Stimulated activated CD4-positive, alpha-beta T cell treated with anti-CD3 and anti-CD28 coated beads, Interleukin-1b, Interleukin-23, amount 100 ng/mL, for 48 hours (primary cell): ENCODE measurements at places on chromosomes 12 and 14.

- DNase-seq = no peak
Measured at GRCh38 chr14:20755037-20755436, 9.3 kb downstream of the EDDM3A start.

GRCh38 chr12:70842942-70843341 is 77.6 kb downstream of the PTPRR start:
- no peak for DNase-seq

- DNase-seq = no peak
Measured at GRCh38 chr12:120736404-120737331, 11.0 kb downstream of the ACADS start.

GRCh38 chr14:104752423-104752734 is 568 bp upstream of the SIVA1 start:
- no peak for DNase-seq

- DNase-seq = no peak
Measured at GRCh38 chr14:61812347-61813095, 50.3 kb downstream of the SNAPC1 start.

DNA sequence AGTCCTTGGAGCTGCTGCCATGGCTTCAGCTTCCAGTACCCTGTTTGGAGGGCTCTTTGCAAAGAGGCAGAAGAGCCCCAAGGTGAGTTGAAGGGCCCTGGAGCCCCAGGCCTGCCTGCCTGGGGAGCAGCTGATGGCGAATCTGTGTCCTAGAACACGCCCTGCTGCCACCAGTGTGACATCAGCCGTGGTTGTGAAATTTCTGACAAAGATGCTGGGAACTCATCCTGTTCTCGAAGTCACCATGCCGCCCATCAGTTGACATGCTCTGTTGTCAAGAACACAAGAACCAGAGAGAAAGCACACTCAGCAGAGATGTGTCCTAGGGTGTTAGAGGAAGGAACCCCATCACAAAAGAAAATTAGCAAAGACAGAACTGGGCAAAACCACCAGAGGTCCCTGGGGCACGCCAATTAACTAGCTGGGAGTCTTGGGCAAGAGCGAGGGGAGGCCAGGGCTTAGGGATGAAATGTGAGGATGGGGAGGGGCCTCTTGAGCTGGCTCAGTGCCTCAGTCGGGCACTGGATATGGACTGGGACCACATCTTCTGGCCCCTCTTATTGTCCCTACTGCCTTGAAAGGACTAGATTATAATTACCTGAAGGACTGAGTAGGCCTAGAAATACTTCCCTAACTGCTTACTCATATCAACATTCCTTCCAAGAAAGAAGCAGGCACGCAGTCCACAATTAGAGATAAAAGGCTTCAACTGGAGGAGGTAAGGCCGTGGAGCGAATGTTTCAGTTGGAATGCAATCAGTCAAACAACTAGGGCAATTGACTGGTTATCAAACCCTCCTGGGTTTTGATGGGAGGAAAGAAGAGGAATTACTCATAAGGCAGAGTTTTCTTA is 163.1 kb downstream of the CACNA1C start:
- no peak for DNase-seq

DNA sequence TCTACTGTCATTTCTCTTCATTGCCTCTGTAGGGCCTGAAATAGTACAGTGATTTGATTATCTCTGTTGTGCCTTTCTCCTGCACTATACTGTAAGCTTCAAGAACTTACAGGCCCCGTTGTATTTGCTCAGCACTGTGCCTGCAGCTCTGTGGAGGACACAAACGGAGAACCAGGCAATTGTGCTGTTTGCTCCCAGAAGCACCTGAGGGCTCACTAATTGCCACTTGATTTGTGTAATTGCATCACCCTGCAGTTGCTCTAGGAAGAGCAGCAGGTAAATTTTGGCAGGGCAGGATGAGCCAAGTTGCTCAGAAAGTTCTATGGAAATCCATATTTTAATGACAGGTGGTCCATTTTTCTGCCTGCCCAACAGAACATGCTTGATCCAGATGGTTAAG is 11.6 kb upstream of the KRT82 start:
- DNase-seq = no peak

- DNase-seq = no peak
Measured at GRCh38 chr14:99324291-99324690, 52.3 kb upstream of the BCL11B start.

GRCh38 chr14:100612986-100613385 is 25.8 kb upstream of the BEGAIN start:
- no peak for DNase-seq

GRCh38 chr12:76029982-76030340 is 1.6 kb downstream of the PHLDA1 start:
- peak; percentile 12 for DNase-seq

DNA sequence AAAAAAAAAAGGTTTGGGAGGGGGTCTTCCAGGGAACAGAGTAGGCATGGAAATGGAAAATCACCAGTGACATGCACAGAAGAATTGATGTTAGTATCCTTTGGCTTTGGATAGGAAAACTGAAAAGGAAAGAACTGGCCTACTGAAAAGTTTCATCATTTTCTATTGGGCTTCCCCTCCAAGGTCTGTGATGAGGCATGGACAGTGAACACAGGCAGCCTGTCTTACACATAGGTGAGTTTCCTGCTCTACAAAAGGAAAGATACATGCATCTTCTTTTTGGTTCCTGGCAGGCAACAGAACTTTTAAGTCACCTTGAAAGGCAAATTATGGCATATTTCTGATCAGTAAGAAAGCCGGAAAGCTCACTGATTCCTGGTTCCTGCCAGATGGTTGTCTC is 5.8 kb downstream of the BMAL2 start:
- no peak for DNase-seq

- DNase-seq = no peak
Measured at GRCh38 chr14:80213602-80214001, 2.3 kb upstream of the DIO2 start.

DNA sequence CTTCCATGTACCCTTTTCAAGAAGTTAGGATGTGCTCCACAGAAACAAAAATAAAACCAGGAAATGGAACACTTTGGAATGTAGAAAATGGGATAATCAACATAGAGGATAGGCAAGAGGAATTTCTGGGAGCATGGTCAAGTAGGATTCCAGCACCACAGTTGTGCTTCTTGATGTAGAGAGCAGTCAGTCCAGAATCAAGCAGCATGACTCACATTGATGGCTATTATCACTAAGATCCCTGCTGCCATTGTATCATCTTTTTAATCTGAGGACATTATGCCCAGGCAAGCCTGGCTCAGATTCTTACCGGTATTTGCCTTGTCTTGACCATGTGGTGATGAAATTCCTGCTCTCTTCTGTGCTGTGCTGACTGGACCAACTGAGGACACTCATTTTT is 5.7 kb downstream of the ETFRF1 start:
- no peak for DNase-seq

GRCh38 chr14:54877015-54877702 is 25.5 kb downstream of the GCH1 start:
- no peak for DNase-seq

GRCh38 chr12:76916170-76916540 is 37.3 kb upstream of the CSRP2 start:
- no peak for DNase-seq

DNA sequence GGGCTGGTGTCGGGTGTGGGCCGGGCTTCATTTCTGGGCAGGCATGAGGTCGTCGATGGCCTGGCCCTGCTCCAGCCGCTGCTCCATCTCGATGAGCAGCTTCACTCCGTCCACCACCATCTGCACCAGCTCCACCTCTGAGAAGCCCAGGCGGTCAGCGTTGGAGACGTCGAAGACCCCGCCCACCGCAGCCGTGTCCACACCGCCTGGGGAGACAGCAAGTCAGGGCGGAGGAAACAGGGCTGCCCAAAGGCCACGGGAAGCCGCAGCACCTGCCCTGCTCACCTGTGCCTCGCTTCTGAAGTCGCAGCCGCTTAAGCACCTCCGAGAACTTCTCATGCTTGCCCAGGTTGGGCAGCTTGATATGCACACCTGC is 2.8 kb downstream of the CKB start:
- no peak for DNase-seq

DNA sequence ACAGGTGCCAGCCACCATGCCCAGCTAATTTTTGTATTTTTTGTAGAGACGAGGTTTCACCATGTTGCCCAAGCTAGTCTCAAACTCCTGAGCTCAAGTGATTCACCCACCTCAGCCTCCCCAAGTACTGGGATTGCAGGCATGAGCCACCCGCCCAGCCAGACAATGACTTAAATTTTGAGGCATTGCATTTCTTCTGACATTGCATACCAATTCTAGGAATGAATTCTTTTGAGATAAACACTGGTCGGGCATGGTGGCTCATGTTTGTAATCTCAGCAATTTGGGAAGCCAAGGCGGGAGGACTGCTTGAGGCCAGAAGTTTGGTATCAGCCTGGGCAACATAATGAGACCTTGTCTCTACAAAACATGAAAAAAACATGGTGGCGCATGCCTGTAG is 2.5 kb upstream of the CELA1 start:
- no peak for DNase-seq

GRCh38 chr12:57935839-57936512 is 5.4 kb upstream of the ATP23 start:
- peak; percentile 93 for DNase-seq

DNA sequence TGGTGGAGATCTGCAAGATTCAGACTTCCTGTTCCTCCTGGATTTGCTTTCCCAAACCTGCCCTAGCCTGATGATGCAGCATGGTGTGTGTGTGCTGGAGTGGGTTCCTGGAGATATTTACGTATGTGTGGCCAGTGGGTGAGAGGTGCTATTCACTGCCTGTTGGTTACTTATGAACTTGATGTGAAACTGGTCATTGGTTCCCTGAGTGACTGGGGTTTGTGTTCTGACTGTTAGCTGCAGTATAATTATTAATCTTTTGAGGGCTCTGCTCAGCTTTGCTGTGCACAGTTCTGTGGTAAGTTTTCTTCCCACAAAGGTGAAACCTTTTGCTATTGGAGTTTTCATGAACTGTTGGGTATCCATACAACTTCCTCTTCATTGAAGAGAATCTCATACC is 541.8 kb upstream of the FBXO33 start:
- no peak for DNase-seq

- DNase-seq = no peak
Measured at GRCh38 chr14:74951443-74952179, 3.8 kb downstream of the PGF start.

DNA sequence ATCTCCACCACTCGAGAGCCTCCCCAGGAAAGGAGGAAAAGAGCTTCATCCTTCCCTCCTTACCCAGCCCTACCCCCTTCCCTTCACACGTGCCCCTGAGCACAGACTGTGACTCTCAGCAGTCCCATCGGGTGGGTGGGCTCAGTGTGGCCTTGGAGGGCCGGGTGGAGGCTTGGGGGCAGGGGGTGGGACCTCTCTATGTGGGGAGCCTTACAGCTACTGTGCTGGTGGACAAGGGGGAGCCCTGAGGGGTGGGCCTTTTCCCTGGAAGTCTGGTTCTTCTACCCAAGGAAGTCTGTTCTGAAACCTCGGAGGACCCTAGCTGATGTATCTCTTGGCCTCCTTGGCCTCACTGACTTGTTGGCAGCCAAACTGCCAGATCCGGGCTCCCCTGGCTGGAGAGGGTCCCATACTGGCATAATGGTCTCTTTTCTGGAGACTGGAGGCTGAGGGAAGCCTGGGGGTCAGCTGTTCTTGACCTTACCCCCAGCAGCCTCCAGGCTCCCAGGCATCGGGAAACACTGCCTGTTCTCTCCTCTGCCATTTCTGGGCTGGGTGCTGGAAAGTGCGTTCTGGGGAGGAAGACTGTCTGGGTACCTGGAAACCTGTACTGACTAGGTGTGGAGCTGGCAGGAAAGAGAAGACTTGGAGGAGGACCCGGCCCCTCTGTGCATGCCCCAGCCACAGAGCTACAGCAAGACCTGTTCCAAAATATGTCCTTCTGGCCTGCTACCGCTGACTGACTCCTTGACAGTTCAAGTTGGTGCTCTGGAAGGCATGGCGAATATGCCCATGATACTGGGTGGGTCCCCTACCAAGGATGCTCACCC is 7.6 kb downstream of the VASH1 start:
- DNase-seq = no peak

GRCh38 chr12:102962986-102963385 is 5.5 kb downstream of the ASCL1 start:
- DNase-seq = no peak

DNA sequence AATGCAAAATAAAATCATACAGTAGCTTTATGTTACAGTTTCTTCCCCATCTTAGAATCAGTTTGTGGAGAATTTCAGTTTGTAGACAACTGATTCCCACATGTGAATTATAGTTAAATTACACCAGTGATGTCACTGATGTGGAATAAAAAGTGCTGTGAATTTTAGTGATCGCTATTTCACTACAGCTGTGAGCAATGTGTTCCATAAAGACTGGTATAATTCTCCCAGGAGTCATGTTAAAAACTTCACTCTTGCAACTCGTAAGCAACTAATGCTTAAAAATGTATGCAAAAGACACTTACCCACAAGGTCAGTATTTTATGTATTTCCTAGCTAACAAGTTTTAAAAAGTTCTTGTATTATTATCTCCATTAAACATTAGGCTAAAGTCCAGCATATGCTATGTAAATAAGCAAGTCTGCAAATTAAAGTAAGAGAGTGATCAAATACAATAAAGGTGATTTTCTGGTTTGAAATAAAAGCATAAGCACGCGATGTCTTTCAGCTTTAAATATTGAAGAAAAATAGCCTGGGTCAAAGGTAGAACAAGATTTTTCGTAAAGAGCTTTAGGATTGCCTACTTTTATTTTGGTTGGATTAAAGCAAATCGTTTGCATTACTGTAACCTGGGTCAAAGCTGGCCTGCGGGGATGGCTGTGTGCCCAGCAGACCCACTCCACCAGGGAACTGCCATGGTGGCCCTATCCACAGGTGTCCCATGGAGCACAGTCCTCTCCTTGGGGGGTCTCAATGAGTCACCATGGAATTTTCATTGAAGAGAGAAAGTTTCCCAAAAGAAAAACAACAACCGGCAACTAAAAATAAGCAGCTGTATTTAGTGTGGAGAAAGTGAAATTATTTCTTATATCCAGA is 12.7 kb upstream of the LRIG3 start:
- no peak for DNase-seq

GRCh38 chr14:53951627-53952303 is 4.9 kb downstream of the BMP4 start:
- DNase-seq = no peak

- DNase-seq = no peak
Measured at GRCh38 chr12:123491056-123491455, 33.1 kb downstream of the SNRNP35 start.

GRCh38 chr12:108849660-108850059 is 7.7 kb downstream of the SSH1 start:
- no peak for DNase-seq

DNA sequence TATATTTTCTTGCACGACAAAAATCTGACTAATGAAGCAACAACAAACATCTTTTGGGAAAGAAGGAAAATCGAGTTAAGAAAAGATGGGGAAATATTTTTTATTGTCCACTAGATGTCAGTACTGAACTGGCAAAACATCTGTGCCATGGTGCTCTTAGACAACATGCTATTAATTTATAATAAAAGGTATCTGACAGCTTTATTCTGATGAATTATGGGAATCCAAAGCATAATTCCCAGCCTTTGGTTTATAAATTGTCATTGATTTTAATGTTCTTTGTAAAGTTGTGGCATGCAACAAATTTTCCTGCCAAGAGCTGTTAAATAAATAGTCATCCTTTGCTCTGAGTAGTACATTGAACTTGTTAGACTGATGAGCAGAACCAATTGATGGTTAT is 231.2 kb downstream of the ETNK1 start:
- no peak for DNase-seq

GRCh38 chr14:55838529-55839052 is 258.6 kb downstream of the KTN1 start:
- no peak for DNase-seq

GRCh38 chr12:17296882-17297281 is 690.9 kb upstream of the LMO3 start:
- no peak for DNase-seq
